ENCODE measurements at places on chromosomes 6 and 20. TPM values are rescaled to one million over a fixed set of nuclear protein-coding genes. Genes with fewer than 3 reads are reported as not detected.

DNA sequence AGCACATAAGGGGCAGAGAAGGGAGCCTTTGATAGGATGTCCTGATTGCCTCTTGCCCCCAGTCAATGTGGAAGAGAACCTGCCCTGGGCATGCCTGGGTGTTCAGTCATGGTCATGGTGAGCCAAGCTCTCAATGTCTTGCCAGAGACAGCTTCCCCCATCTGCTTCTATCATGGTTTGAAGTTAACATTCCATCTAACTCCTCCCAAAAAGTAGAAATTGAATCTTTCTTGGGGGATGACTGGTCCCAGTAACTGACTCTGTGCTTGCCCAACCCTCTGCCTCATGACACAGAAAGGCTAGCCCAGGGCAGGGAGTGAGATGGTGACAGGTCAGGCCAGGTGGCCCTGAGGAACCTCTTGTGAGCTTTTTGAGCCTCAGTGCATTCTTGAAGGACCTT, 60.1 kb downstream of the ADTRP start:
- no peak for DNase-seq

DNA sequence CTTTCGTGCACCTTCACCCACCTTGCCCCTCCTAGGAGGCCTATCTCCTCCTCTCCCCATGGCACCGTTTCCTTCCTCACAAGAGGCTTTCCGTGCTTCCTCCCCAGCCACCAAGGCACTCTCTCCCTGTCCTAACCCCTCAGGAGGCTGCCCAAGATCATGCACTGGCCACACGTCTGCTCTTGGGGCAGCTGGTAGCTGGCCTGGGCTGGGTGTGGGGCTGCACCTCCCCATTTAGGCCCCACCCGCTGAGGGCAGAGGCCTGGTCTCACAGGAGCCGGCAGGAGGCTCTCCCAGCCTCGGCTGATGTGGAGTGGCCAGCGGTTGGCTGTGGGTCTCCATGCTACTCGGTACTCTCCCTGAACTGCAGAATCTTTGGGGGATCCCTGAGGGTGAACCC, 13.6 kb downstream of the NOL4L start:
- no peak for DNase-seq

- no peak for DNase-seq
These were observed 521.6 kb upstream of the ZNF337 start for GRCh38 chr20:26218301-26218700.

ASCC3 gene
- 20.0 TPM for total RNA-seq

CALHM6 gene
- 2.3 TPM for total RNA-seq

DNA sequence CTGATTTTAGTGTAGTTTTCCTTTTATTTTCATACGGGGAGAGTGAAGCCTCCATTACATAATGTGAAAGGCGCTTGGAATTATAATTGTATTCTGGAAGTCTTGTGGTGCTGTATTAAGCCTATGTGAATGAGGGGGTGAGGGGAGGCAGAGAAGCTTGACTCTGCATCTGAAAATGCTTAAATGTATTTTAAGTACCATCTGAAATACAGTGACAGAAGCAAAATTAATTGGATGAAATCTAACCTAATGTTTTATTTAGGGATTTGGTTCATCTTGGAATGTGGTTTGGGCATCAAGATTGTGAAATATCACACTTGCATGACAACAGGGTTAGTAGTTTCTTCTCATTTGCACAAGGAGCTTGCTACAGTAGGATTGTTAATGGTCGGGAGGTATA, 41.2 kb downstream of the TMEM200A start:
- DNase-seq: no peak

- DNase-seq: no peak
These were observed 2.3 kb upstream of the EPB41L1 start for GRCh38 chr20:36152261-36152660.

- no peak for DNase-seq
These were observed 135.1 kb downstream of the TBXT start for GRCh38 chr6:166032366-166033200.

PRL gene
- not detected for total RNA-seq

GRCh38 chr20:21125072-21125848, 622 bp upstream of the KIZ start:
- DNase-seq: no peak

DNA sequence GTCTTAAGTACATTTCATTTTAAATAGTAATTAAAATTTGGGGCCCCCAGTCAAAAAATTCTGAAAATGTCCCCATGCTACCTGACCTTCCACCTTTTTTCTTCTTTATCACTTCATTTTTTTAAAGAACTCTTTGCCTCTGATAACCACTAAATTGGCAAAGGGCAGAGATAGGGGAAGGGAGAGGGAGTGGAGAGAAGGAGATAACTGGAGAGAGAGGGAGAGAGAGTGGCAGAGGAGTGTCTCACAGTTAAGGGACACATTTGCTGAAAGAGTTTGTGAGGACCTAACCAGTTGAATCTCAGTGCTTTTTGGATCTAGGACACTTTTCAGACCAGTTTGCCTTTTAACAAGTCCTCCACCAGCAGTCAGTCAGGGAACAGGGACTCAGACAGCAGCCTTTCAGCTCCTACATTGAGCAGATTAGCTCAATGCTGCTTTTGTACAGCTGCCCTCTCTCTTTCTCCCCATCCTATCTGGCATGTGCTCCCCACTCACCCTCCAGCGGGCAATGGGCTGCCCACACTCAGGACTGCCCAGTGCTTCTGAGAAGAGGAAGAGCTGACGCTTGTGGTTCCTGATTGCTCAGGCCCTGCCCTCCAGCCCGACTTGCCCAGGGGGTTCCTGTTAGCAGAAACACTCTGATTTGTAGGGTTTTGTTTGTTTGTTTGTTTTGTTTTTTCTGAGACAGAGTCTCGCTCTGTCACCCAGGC, 14.4 kb downstream of the ARMC2 start:
- DNase-seq: no peak

- no peak for DNase-seq
These were observed 109.8 kb downstream of the ZDHHC14 start for GRCh38 chr6:157490611-157491269.

SYS1 gene
- 31.7 TPM for total RNA-seq

- peak; percentile 75 for DNase-seq
These were observed 24.6 kb upstream of the GATA5 start for GRCh38 chr20:62500237-62500864.

DNA sequence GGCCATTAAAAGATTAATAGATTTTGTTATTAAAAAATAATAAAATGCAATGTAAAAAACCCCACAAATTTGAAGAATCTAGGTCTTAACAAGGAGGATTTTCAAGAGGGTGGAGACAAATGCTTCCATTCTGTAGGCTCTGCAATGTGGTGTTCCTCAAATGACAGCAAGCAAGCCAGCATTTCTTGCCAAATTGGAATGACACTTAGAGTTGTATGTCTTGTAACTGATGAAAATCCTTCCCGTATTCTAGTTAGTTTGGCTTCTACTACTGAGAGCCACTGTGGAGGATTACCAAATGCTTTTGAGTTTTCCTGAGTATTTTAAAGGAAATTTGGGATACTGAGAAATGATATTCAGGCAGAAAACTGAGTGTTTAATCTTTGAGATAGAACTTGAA, 1225.5 kb upstream of the CITED2 start:
- no peak for DNase-seq

UBD gene
- not detected for total RNA-seq

GRCh38 chr6:151514000-151514730, 20.3 kb downstream of the CCDC170 start:
- DNase-seq: no peak

GRCh38 chr6:3280866-3281465, 22.2 kb downstream of the PSMG4 start:
- DNase-seq: no peak

- no peak for DNase-seq
These were observed 1.4 kb downstream of the HEY2 start for GRCh38 chr6:125750692-125751333.

GRCh38 chr6:148347441-148348054, 4.9 kb downstream of the SASH1 start:
- no peak for DNase-seq

- no peak for DNase-seq
These were observed 46.7 kb downstream of the NOX3 start for GRCh38 chr6:155408981-155409380.

CDH4 gene
- 0.94 TPM for total RNA-seq

DNA sequence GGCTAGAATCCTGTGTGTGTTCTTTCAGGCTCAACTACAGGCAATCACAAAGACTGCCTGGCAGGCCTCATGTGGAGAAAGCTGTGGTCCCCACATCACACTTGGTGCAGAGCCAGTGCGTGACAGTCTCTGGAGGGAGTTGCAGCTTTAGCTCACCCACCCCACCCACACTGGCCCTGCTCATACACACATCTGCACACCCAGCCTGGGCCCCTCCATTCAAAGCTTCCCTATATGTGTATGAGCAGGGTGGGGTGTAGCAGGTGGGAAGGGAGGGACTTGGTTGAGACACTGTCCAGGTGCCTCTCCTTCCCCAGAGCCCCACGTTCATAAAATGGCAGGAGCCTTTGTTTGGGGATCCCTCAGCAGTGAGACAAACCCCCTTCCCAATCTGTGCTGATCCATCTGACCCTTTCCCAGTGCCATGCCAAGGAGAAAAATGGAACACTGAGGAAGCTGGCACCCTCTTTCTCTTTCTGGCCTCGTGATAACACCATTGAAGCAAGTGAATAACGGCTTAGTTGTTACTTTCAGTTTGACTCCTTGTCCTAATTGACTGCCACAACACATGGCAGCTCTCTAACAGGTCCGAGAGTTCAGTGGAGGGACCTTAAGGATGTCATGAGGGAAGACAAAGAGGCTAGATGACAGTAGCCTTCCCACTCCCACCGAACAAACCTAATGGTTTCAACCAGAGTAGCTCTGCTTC, 53.8 kb upstream of the NRSN1 start:
- DNase-seq: no peak

- no peak for DNase-seq
These were observed 33.7 kb upstream of the TENT5A start for GRCh38 chr6:81786150-81786549.

GRCh38 chr20:61912665-61913422, 152.8 kb downstream of the TAF4 start:
- DNase-seq: no peak

DNA sequence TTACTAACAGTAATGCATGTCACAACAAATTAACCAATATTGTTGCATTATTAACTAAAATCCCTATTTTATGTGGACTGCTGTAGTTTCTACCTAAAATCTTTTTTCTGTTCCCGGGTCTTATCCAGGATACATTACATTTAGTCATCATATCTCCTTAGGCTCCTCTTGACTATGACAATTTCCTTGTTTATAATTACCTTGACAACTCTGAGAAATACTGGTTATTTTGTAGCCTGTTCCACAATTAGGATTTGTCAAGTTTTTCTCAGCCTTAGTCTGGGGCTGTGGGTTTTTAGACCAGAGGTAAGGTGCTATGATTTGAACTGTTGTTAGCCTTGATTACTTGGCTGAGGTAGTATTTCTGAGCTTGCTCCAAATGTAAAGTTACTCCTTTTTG, 3.7 kb downstream of the FBXO5 start:
- no peak for DNase-seq

ACTL10 gene
- 0.79 TPM for total RNA-seq

ROS1 gene
- total RNA-seq: not detected

CDSN gene
- not detected for total RNA-seq

RIN2 gene
- 56.6 TPM for total RNA-seq

- peak; percentile 58 for DNase-seq
These were observed 84.1 kb upstream of the SIRPA start for GRCh38 chr20:1810926-1811620.

- DNase-seq: no peak
These were observed 18.8 kb upstream of the SIRPA start for GRCh38 chr20:1876217-1876921.

DNA sequence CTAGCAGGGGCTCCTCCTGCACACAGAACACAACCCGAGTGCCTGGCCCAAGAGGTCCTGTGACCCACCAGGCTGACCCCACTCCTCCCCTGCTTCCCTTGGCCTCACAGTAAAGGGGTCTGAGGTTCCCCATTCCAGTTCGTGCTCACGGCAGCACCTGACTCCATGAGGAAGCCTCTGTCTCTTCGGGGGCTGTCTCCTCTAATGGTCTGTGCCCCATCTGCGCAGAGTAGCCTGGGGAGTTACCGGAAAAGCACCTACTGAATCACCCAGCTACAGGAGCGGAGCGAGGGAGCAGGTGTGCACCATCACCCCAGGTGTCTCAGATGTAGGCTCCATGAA, 93.2 kb downstream of the ASXL1 start:
- no peak for DNase-seq

- DNase-seq: peak; percentile 65
These were observed 1.5 kb downstream of the RBM38 start for GRCh38 chr20:57392512-57393271.

DNA sequence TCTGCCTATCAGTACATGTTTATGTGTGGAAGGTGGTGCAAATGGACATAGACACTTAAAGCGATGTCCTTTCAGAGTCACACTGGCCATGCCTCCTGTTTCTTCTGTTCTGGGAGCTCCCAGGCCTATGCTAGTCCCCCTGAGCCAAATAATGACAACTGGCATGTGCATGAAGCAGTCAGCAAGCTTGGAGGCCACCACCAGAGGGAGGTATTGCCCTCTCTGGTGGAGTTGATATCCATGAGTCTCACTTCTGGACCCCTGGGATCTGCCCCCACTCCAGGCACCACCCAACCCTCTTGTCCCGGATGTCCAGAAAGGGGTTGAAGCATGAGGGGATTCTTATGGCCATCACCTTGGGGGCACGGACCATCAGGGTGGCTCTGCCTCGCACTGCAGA, 172.2 kb downstream of the AIG1 start:
- DNase-seq: no peak

DNA sequence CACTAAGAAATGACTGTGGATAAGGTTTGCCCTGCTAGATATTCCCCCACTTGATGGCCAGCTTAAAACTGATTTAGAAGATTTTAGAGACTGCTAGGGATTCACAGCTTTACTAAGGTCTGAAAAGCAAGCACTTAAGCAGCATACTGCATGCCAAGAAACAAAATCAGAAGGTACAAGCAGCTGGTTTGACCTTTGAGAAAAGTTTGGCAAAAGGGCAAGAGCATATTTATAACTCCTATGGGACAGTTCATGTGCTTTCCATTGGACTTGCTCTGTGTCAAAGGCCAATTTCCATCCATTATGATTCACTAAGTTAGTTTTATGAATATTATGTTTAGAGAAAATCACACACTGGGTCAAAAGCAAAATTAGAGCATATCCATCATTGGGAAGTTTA, 402.8 kb downstream of the PKHD1 start:
- DNase-seq: no peak

DNA sequence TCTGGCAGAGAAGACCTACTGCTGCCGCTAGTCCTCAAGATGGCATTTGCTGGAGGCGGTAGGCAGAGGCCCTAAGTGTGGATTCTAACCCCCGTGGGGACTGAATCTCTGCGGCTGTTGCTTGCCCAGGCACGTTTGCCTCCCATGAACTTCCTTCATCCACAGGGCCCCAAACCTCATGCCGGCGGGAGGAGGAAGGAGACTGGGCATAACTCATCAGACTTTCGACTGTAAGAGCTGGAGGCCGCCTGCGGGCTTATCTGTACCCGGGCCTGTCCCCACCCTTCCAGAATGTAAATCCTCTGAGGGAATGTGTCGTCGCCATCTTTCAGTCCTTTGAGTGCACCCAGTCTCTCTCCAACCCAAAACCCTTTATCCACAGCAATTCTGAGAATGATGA, 990 bp downstream of the ZFP57 start:
- no peak for DNase-seq

- DNase-seq: no peak
These were observed 10.9 kb upstream of the ANKEF1 start for GRCh38 chr20:10023911-10024310.

CFB gene
- total RNA-seq: 65.5 TPM

IP6K3 gene
- total RNA-seq: 17.3 TPM

All from right atrium auricular region (tissue), 2 donors.